Neural progenitor cell (in vitro differentiated cells): ENCODE measurements at places on chromosomes 5 and 9. TPM values are rescaled to one million over a fixed set of nuclear protein-coding genes. Genes with fewer than 3 reads are reported as not detected.

DNA sequence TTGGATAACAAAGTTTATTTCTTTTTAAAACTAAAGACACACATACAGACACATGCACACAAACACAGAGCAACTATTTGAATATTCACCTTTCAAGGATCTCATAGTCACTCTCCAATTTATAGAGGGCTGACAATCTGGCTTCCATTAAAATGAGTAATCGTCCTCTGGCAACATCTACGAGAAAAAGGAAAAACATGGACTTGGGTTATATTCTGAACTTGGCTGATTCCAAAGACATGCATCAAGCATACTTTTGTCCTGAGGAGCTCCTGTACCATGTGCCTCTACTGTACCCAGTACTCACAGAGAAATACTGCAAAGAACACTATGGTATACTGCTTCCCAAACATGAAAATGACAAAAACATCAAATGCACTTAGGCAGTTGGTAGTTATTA is 15.4 kb downstream of the IARS1 start:
- no peak for DNase-seq

CNTLN gene
- 6.8 and 10.1 TPM in 2 replicates for total RNA-seq

DNA sequence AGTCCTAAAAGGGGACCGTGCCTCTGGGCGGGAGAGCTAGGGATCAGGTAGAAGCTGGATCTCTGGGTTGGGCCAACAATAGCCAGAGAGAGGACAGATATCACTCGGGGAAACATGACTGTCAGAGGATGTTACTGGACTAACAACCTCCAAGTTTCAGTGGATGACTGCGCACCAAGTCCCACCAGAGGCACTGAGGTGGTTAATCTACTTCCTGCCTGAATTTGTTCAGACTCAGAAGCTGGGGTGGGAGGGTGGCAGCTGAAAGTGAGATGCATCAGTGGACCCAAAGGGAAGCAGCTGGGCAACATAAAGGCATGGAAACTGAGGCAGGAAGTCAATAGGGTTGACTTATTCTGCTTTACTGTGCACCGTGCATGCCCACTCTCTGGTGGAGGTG is 130.1 kb upstream of the SLC44A1 start:
- no peak for DNase-seq

DNA sequence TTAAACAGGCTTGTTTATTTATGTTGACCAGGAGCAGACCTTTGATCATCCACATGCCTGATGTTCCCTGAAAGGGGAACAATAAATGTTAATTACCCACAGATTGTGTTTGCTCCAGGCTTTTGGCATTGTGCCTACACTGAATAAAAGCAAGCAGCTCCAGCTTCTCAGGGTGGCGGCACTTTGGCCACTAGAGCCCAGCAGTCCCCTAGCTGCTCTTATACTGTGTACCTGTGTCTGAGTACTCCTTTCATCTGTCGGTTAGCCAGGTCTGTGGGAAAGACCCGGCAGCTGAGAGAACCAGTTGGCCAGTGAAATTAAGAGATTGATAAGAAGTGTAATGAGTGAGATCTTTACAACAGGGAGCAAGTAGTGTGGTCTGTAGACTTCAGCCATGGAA is 254.8 kb upstream of the FTMT start:
- no peak for DNase-seq

PPP6C gene
- 41.7 and 61.7 TPM in 2 replicates for total RNA-seq

PDE8B gene
- total RNA-seq = 1.2 and 4.3 TPM in 2 replicates

PHF24 gene
- 0.71 and 1.8 TPM in 2 replicates for total RNA-seq

GRCh38 chr9:88949961-88950340 is 41.3 kb upstream of the S1PR3 start:
- no peak for DNase-seq

NME5 gene
- 6.7 and 8.0 TPM in 2 replicates for total RNA-seq

DNA sequence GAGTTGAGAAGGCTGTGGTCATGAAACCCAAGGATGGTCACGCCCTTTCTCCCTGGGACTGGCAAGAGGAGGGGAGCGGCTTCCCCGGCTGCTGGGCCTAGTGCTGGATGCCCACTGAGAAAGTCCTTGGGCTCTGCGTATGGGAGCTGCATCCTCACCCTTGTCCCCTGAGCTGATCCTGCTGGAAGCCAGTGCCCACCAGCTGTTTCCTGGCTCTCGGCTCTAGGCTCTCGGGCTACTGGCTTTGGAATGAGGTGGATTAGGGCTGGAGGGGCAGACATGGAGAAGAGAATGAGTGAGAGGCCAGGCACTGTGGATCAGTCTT is 149.3 kb upstream of the PPP1R26 start:
- no peak for DNase-seq

DNA sequence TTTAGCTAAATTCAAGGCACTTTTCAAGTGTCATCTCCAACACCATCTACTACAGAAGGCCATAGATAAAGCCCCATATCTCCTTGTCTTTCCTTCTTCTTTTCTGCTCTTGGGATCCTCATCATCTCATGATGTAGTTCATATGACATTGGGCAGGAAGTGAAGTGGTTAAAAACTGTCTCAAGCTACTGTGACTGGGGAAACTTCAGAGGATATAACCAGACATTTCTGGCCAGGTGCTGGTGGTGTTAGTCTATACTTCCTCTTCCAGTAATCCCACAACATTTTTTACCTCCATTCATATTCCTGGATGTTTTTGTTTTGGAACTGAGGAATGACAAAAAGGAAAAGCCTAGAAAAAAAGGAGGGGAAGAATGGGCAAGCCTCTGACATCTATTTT is 188.7 kb downstream of the LURAP1L start:
- DNase-seq = no peak

DNA sequence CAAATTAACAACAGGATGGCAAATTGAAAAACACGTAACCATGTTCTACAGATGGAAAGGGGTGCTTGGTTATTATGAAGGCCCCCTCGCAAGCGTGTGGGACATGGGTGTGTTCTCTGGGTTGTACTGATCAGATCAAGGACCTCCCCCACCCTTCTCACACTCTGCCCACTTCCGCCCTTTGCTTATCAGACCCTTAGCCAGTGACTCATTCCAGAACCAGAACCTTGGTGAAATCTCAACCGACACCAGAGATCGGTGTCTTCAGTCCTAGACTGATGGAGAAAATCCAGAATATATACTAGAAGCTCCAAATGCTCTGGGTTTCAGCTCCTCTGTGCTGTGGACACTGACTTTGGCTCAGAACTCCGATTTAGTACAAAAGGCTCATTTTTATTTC is 64.9 kb downstream of the PTTG1 start:
- no peak for DNase-seq

- DNase-seq = peak; percentile 75
Observed at GRCh38 chr9:136820971-136821825, 13.4 kb downstream of the RABL6 start.

GFPT2 gene
- 18.9 and 20.3 TPM in 2 replicates for total RNA-seq

GRCh38 chr5:6721442-6721841 is 8.2 kb downstream of the TENT4A start:
- DNase-seq = no peak

MLANA gene
- total RNA-seq = not detected in 2 replicates

DNA sequence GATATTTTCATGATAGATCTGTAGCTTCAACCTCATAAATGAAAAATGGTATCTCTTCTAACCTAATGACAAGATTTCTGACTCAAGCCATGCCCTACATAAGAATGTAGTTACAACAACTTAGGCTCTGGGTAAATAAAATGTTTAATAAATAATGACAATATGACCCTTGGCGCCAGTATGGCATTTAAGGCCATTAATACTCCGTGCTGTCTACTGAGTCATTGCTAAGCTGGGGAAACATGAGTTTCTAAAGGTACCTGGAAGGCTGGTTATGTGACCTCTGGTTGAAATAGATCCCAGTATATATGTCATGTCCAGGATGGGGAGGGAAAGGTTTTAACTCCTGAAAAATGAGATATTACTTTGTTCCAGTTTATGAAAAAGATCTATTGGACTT is 58.0 kb upstream of the CEMIP2 start:
- DNase-seq = no peak

GRCh38 chr5:34957857-34958690 is 28.7 kb downstream of the DNAJC21 start:
- DNase-seq = peak; percentile 46

SLCO4C1 gene
- 0.09 and 0.43 TPM in 2 replicates for total RNA-seq

- DNase-seq = peak; percentile 33
Observed at GRCh38 chr5:140322751-140323731, 20.1 kb upstream of the PFDN1 start.

SLC1A1 gene
- total RNA-seq = 12.5 and 16.2 TPM in 2 replicates

GMCL2 gene
- not detected in 2 replicates for total RNA-seq

AJM1 gene
- total RNA-seq = 0.77 TPM in 1 of 2 replicates, not detected in the other

FAM169A gene
- total RNA-seq = 23.8 and 27.4 TPM in 2 replicates

IRX4 gene
- total RNA-seq = not detected in 2 replicates

GRCh38 chr5:74056789-74057164 is 430.8 kb downstream of the ARHGEF28 start:
- no peak for DNase-seq

DNA sequence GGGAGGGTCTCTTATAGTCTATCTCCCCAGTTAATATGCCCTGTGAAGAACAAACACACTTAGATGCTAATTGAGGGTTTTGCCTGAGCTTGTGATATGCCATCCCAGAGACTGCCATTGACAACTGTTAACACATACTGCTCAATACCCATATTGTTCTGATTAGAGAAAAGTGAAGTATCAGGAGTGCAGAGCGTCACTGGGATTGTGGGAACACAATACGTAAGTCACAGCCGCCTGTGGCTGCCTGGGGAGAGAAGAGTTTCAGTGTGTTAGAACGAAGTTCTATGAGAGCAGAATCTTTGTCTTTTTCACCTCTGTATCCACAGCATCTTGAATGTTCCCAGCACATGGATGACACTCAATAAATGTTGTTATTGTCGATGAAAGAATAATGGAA is 110.2 kb downstream of the MEF2C start:
- no peak for DNase-seq

NUDT12 gene
- 31.3 and 49.8 TPM in 2 replicates for total RNA-seq

- no peak for DNase-seq
Observed at GRCh38 chr9:134890155-134890495, 9.5 kb downstream of the FCN2 start.

DNA sequence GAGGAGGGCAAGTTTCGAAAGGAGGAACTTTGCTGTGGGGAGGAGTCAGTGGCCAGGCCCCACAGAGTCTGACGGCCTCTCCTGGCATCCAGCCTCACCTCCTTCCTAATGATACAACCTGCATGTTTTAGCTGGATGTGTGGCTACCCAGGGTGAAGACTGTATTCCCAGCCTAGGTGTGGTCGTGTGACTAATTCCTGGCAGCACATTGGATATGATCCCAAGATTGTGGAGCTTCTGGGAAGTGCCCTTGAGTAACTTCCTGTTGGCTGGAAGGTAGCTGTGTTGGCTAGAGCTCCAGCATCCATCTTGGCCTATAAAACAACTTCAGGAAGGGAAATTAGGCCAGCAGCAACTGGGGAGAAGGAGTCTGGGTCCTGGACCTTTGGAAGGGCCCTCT is 19.0 kb upstream of the LPCAT1 start:
- DNase-seq = no peak

GRCh38 chr5:38755181-38755580 is 90.6 kb upstream of the OSMR start:
- no peak for DNase-seq

IFNB1 gene
- not detected in 2 replicates for total RNA-seq

- no peak for DNase-seq
Observed at GRCh38 chr9:93896093-93896492, 59.1 kb downstream of the BARX1 start.

DNA sequence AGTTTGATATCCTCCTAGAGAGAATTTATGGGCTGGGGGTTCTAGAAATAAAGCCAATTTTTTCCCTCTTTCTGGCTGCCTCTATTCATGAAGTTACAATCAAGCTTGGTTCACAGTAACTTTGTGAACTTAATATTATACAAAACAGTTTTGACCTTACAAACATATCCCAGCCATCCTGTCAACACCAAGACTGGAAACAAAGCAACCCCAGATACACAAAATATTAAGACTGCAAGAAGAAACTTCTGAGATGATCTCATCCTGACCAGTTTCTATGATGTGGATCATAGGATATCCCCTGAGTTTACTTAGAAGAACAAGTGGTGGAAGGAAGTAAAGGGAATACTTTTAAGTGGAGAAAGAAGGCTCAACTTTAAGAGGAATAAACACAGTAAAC is 28.3 kb upstream of the CER1 start:
- DNase-seq = no peak

OR1J2 gene
- not detected in 2 replicates for total RNA-seq

SEPTIN8 gene
- 39.9 and 50.1 TPM in 2 replicates for total RNA-seq

CTSV gene
- total RNA-seq = 40.4 and 52.2 TPM in 2 replicates

TTC23L gene
- 0.96 and 1.3 TPM in 2 replicates for total RNA-seq

BSPRY gene
- 0.25 and 0.58 TPM in 2 replicates for total RNA-seq

DNA sequence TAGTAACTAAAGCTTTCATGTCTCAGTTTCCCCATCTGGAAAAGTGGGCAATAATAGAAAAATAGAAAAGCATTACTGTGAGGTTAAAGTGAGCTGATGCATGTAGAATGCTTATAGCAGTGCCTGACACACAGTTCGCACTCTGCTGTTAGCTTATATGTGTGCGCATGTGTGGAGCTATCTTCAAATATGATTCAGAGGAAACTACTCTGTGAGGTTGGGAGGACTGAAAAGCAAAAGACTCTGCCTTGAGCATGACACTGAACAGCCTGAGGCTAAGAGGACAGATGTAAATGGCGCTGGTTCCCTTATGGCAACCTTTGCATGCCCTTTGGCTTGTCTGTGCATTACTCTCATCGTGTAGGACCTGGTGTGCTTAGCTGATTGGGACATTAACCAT is 19.4 kb downstream of the NTRK2 start:
- no peak for DNase-seq

IL9 gene
- total RNA-seq = not detected in 2 replicates

SYK gene
- total RNA-seq = not detected in 2 replicates

ARSI gene
- 4.2 and 13.1 TPM in 2 replicates for total RNA-seq

DEPDC1B gene
- 108 and 142 TPM in 2 replicates for total RNA-seq

IFNA13 gene
- total RNA-seq = not detected in 2 replicates

HK3 gene
- total RNA-seq = not detected in 2 replicates

TMEM203 gene
- 21.6 and 43.7 TPM in 2 replicates for total RNA-seq

CCL19 gene
- not detected in 2 replicates for total RNA-seq

LCN15 gene
- total RNA-seq = not detected in 2 replicates
